ENCODE measurements at places on chromosomes 1 and 21. TPM values are rescaled to one million over a fixed set of nuclear protein-coding genes. Genes with fewer than 3 reads are reported as not detected.
A peak's percentile ranks its signal among the peaks of the same experiment; 100 is the strongest.

The LEFTY2 gene
- not detected for total RNA-seq

GRCh38 chr1:30706528-30706927 lies 16.9 kb downstream of the MATN1 start:
- H3K27me3 ChIP-seq, result peaks cover 6% of the 10 kb centered on the region
- H3K36me3 ChIP-seq, result no peaks in the 10 kb centered on the region
- no peak overlapping the region for H3K27ac ChIP-seq

GRCh38 chr21:41612674-41613532 lies 104.9 kb upstream of the TMPRSS2 start:
- H3K4me3 ChIP-seq, result no peak overlapping the region
- H3K4me1 ChIP-seq, result no peaks in the 10 kb centered on the region
- peaks cover 7% of the 10 kb centered on the region for H3K27me3 ChIP-seq

GRCh38 chr1:234697741-234698140 lies 87.8 kb upstream of the IRF2BP2 start:
- no peaks in the 10 kb centered on the region for H3K27me3 ChIP-seq
- no peak for DNase-seq
- H3K36me3 ChIP-seq, result no peaks in the 10 kb centered on the region
- H3K4me3 ChIP-seq, result no peak overlapping the region

DNA sequence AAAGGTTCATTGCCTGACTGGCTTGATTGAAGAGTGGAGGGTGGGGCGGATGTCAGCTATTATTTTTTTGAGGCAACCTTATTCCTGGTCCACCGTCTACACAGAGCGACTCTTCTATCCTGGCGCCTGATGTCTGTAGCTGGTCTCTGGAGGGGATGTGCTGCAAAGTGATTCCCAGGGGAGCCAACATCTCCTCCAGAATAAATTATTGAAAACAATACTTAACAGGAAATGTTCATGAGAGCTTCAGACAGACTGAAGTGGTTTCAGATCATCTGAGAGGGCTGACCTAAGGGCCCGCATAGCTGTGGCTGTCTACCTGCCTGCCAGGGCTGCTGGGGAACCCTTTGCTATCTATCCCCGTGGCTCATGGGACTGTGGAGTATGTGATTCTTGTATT lies 66.7 kb downstream of the TEX35 start:
- no peak for DNase-seq
- no peak overlapping the region for H3K27ac ChIP-seq
- H3K36me3 ChIP-seq, result no peaks in the 10 kb centered on the region
- H3K27me3 ChIP-seq, result no peaks in the 10 kb centered on the region
- no peak overlapping the region for H3K4me3 ChIP-seq
- H3K4me1 ChIP-seq, result no peaks in the 10 kb centered on the region

The APOBEC4 gene
- total RNA-seq, result not detected

GRCh38 chr1:240608707-240609106 lies 3.2 kb downstream of the GREM2 start:
- peak; percentile 29 for DNase-seq
- peaks cover 4% of the 10 kb centered on the region for H3K27me3 ChIP-seq
- H3K4me3 ChIP-seq, result no peak overlapping the region
- H3K36me3 ChIP-seq, result no peaks in the 10 kb centered on the region
- no peak overlapping the region for H3K27ac ChIP-seq

The FAM151A gene
- not detected for total RNA-seq

DNA sequence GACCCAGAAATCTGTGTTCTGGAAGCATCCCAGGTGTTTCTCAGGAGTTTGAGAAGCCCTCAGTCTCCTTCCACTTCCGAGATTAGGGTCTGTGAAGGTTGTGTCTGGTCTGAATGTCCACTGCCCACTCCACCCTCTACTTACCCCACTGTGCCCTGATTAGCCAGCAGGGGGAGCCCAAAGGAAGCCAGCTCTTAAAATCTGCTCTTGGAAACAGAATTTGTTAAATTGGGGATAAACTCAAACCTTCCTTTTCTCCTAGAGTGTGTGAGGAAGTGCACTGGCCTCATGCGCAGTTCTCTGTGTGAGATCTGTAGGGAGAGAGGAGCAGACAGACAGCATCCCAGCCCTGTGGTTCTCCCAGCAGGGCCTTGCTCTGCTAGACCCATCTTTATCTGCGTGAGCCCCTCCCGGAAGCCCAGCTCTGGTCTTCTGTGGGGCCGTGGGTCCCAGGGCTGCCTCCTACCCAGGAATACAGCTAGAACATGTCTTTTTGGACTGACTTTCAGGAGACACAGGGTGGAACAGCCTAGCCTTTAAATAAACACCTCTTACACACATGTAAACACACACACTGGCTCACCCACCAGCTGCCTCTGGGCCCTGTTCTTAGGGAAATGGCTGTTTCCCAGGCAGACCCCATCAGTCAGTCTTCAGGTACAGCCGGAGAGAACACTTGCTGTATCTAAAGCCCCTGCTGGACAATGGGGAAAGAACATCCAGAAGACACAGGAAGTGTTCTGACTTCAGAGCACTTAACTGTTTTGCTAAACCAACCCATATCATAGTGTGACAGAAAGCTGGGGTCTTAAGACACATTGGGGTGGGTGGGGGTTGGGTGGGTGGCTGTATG lies 52.2 kb downstream of the SMYD2 start:
- DNase-seq, result peak; percentile 22
- no peak overlapping the region for H3K4me3 ChIP-seq
- no peaks in the 10 kb centered on the region for H3K4me1 ChIP-seq
- no peaks in the 10 kb centered on the region for H3K27me3 ChIP-seq
